SJCRH30 (cell line): ENCODE measurements at places on chromosomes 3 and 15.

DNA sequence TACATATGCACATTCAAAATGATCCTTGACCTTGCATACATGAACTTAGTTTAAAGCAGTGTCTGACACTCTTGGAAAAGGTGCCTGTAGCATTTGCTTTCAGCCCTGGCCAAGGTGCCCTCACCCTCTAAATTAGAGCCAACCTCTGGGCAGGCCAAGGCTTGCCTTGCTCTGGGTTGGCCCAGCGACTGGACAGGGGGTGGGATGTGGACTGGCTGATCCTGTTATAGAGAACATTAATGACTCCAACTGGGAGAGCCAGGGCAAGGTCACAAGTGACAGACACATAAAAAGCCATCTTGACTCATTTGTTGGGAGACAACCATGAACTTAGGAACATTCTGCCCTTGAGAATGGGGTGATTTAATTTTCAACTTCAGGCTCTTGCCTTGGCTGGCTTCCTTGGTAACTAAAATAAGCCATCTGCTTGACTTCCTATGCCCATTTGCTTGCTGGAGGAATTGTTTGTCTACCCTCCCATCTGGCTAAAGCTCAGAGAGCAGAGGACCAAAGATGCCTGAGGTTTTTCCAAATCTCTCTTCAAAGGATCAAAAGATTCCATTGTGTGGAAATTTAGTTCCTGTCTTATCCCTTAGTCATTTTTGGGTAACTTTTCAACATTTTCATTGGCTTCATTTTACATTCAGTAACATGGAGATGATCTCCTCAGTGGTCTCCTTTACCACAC, 403.7 kb downstream of the SOX2 start:
- DNase-seq, result no peak

DNA sequence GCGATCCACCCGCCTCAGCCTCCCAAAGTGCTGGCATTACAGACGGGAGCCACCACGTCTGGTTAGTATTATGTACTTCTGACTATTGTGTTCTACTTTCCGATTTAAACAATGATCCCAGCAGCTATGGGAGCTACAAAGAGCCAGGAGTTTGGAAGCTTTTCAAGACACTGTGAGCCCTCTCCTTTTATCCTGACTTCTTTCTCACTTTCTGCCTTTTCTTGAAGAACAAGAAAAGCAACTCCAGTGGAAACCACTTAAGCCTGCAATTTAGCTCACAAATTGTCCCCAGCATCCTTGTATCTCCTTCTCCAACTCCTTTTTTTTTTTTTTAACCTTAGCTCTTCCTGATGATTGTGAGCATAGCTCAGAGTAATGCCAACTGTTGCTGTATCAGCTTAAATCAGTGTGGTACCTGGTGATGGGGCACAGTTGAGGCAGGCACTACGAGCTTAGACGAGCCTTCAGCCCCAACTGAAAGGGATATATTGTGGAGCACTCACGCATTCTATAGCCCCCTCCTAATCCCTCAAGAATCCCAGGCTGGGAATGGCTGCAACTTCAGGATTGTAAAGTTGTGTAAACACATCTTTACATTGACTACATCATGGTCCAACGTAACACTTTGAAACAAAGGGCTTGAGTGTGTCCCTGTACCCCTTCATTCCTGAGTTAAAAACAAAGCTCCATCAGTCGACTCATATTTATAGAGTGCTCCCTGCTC, 677.0 kb downstream of the FHIT start:
- DNase-seq, result no peak

- DNase-seq, result no peak
These were observed 173.5 kb upstream of the NDN start for GRCh38 chr15:23860290-23861245.

DNA sequence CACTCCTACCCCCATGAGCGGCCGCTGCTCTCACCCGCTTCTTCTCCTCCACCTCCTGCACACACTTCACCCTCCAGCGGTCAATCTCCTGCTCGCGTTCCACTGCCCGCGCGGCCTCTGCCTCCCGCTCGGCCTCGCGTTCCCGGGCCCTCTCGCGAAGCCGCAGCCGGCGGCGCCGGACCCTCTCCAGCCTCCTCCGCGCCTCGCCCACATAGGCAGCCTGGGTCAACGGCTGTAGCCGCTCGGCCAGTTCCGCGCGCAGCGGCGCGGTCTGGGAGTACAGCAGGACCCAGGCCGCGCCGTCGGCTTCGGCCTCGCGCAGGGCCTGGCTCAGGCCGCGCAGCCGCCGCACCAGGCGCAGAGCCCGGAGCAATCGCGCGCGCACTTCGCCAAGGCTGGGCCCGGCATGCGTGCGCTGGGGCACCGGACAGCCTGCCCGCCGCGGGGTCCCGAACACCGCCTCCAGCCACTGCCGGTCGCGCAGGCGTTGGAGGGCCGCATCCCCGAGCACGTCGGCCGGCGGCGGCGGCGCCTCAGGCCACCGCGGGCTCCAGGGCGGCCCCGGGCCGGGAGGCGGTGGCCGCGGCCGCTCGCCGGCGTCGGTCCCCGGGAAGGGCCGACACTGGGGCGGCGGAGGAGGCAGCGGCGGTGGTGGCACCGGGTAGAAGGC, 595 bp downstream of the PDCD7 start:
- DNase-seq, result peak; percentile 53

DNA sequence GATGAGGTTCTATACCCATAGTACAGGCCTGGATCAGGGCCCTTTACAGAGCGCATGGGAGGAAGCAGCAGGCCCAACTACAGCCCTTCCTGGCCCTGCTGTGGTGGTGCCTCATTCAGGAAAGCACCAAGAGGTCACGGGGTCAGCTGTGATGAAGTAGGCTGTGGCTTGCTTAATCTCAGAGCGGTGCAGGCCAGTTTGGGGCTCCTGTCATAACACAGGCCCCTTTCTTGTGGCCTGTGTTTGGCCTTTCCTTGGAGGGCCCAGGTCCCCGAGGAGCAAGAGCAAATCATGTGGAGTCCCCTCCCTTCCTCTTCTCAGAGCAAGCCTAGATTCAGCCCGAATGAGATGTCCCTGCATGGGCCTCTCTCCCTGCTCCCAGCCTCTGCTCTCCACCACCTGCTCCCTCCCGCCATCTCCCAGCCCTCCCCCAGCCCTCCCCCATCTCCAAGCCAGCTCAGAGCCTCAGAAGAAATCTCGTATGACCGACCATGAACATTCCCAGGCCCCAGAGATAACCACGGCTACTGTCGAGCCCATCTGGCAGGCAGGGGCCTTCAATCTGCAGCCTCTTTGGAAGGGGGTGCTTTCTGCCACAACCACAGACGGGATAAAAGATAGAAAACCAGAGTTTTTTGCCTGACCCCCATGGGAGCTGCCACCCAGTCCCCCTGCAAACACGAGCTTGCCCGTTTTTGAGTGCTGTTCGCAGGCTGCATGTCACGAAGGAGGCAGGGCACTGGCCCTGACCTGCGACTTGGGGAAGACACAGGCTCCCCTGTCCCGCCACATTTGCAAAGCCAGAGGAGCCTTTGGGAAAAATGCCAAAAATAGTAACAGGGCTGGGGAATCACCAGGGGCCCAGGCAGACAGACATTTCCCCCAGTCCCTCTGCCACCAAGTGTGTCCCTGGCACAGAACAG, 32.3 kb upstream of the DUSP7 start:
- peak; percentile 84 for DNase-seq

- DNase-seq, result no peak
These were observed 102.8 kb downstream of the SOX14 start for GRCh38 chr3:137866933-137867332.

DNA sequence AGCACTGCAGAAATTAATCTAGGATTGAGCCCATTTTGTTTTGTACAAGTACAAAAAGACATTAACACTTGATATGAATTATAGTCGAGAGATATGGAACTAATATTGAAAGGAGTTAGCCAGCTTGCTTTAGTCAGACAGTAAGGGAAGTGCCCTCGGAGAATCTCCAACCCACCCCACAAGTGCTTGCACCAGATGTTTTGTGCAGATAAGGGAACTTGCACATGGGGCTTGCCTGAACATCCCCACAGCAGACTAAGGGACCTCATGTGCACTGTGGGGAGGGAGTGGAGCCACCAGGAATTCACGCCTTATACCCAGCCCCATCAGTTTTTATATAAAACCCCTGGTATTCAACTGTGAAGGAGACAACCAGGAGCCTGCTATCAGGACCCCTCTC, 122.3 kb downstream of the EFHB start:
- DNase-seq, result no peak

DNA sequence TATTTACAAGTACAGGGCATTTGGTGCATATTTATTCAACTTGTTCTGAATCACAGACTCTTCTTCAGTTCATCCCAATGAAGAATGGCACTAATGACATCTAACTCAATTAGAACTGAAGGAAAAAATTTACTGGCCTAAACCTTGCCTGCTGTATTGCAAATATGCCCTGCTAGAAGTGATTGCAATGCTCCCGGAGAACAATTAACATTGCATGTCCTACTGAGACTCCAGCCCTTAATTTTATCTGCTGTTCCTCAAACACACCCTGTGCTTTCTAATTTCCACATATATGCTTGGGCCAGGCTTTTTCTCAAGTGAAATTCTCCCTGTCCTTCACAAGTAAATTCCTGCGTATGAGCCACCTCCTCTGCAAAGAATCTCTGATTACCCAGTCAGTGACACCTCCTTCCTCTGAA, 8.3 kb downstream of the ACKR4 start:
- no peak for DNase-seq

- no peak for DNase-seq
These were observed 61.0 kb downstream of the ZBBX start for GRCh38 chr3:167318996-167319615.

DNA sequence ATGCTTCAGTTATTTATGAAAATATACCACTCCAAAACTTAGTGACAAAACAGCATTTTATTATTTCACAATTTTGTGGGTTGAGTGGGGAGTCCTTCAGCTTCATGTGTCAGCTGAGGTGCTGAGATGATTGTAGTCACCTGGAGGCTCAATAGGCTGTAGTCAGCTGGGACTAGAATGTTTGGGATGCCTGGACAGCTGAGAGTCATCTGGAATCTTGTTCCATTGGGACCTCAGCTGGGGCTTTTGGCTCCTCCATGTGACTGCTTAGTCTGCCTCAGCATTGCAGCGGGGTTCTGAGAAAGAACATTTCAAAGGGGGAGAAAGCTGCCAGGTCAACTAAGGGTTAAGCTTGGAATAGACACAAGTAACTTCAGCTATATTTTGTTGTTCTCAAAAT, 13.4 kb downstream of the STT3B start:
- DNase-seq, result peak; percentile 7

DNA sequence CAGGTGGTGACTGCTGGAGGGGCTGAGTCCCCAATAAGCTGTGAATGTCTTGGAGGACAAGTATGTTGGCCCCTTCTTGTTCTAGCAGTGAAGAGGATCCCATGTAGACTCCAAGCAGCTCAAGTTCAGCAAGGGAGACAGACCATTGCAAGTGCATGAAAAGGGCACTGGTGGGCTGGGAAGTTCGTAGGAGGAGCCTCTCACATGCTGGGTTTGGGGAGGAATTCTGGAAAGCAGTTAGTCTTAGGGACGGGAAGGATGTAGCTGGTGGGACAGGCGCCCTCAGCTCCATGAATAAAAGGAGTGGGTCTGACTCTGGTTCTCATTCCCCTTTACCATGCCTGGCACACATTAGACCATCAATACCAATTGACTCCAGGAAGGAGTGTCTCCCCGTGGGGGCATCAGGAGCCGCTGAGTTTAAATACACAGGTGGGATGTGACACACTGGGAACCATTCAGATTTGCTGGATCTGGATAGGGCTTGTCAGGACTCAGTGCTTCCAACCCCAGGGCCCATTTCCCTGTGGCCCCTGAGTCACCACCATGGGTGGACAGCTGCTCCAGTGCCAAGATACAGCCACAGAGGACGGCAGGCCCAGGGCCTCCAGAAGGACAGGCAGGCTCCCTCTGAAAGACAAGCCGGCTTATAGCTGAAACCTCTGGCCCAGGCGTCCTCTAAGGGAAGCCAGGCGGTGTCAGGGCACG, 552 bp upstream of the XYLB start:
- DNase-seq, result no peak

GRCh38 chr3:11085093-11085840, 69.0 kb upstream of the HRH1 start:
- DNase-seq, result no peak

DNA sequence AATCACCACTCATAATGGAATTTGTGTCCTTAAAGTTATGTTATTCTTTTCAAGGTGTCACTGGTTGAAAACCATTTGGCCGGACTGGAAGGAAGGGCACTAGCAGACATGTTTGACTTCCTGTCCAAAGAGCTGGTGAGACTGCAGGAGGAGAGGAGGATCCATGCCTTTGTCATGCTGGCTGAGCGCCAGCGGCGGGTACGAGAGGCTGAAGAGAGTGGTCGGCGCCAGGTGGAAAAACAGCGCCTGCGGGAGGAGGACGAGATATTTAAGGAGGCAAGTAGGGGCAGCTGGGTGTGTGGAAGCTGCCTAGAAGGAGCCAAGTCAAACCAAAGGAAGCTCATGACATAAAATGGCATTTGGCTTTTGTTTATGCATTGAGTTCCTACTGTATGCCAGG, 38.0 kb upstream of the NR1I2 start:
- DNase-seq, result peak; percentile 90

- DNase-seq, result peak; percentile 4
These were observed 300.5 kb upstream of the LRRFIP2 start for GRCh38 chr3:37474901-37475331.

DNA sequence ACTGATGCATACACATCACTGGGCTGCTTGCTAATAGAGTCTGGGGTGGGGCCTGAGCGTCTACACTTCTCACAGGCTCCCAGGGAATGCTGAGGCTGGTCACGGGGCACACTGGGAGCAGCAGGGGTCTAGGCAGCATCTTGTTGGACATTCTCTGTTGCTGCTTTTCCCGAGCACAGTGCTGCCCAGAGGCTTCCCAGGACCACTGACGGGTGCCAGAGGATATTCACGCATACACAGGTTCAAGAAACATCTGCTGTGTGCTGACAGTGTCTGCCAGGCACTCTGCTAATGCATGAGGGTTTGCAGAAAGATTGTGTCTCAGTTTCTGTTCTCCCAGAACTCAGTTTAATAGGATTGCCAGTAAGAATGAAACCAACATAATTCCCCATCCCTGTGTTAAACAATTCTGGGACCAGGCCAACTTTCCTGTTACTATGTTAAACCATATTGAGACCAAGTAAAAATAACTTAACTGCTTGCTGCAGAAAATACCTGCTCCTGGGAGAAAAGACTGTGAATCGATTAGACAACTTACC, 23.9 kb upstream of the BCL2L10 start:
- peak; percentile 34 for DNase-seq

- peak; percentile 20 for DNase-seq
These were observed 563 bp downstream of the ARL6IP5 start for GRCh38 chr3:69085168-69085832.

- DNase-seq, result no peak
These were observed 46.7 kb upstream of the PLAAT1 start for GRCh38 chr3:193194371-193194770.

GRCh38 chr15:81115054-81115939, 18.8 kb upstream of the CFAP161 start:
- no peak for DNase-seq

DNA sequence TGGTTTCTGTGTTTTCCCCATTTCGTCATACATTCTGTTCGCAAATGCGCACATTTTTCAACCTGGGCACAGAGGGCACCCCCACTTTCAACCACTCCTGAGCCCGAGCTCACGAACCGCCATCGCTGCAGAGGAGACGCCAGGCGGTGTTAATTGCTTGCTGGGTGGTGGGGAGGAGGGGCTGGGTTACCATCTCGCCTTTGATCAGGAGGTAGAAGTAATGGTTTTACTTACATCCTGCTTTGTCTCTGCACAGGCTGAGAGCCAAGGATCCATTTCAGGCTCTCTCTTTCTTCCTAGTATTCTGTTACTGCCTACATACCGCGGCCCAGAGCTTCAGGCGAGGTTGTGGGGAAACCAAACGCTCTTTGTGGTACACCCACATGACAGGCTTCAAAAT, 177.3 kb upstream of the WNT5A start:
- DNase-seq, result no peak
